ENCODE measurements at places on chromosomes 7 and 10.

DNA sequence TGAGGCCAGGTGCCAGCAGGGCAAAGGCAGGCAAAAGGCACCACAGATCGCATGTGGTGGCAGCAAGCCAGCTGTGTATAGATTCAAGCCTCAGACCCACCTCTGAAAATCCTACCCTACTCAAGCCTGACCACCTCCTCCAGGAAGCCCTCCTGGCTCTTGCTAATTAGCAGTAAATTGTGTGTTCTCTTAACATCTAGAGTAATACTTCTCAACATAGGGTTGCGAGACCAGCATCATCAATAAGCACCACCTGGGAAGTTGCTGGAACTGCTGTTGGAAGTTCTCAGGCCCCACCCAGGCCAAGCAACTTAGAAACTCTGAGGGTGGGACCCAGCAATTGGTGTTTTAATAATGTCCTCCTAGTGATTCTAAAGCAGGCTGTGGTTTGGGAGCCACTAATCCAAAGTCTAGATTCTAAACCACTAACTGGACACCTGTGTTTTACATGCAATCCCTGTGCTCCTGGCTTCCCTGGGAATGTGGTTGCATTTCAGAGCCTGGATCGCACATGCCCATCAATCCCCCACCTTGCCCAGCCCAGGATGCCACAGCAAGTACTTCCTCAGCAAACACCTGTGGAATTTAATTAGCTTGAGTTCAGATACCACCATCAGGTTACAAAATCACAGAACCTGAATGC, 46.2 kb downstream of the KCNMA1 start:
- no peak for DNase-seq

DNA sequence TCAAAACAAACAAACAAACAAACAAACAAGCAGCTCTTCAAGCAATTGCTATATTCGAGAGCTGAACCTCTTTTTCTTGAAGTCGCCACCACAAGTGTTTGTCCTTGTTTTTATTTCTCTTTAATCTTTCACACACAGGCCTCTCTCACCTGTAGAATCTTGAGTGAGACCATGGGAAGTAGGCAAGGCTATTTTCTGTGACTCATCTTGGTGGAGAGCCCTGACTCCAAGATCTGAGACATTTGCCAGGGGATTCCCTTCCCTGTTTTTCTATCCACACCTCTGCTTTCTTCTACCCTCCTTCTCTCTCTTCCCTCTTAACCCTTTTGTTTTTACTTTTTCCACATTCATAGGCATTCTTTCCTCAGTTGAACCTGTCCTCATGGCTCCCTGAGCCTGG, 8.0 kb upstream of the TAS2R60 start:
- DNase-seq: no peak

GRCh38 chr10:99531696-99532593, 797 bp upstream of the NKX2-3 start:
- no peak for DNase-seq

- no peak for DNase-seq
Observed at GRCh38 chr7:142511801-142512200, 237.5 kb upstream of the PRSS1 start.

DNA sequence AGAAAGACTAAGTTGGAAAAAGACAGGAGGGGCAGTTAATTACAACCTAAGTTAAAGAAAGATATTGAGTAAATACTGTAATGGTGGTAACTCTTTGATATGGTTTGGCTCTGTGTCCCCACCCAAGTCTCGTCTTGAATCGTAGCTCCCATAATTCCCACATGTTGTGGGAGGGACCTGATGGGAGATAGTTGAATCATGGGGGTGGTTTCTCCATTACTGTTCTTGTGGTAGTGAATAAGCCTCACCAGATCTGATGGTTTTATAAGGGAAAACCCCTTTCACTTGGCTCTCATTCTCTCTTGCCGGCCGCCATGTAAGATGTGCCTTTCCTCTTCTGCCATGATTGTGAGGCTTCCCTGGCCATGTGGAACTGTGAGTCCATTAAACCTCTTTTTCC, 143.8 kb downstream of the GRK5 start:
- DNase-seq: no peak

DNA sequence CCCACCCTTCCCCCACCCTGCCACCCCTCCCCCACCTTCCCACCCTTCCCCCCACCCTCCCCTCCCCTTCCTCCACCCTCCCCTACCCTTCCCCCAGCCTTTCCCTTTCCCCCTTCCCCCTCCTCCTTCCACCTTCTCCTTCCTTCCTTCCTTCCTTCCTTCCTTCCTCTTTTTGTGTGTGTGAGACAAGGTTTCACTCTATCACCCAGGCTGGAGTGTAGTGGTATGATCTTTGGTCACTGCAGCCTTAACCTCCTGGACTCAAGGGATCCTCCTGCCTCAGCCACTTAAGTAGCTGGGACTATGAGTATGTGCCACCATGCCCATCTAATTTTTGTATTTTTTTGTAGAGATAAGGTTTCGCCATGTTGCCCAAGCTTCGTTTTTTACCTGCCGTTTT, 35.2 kb downstream of the CYP17A1 start:
- DNase-seq: no peak

DNA sequence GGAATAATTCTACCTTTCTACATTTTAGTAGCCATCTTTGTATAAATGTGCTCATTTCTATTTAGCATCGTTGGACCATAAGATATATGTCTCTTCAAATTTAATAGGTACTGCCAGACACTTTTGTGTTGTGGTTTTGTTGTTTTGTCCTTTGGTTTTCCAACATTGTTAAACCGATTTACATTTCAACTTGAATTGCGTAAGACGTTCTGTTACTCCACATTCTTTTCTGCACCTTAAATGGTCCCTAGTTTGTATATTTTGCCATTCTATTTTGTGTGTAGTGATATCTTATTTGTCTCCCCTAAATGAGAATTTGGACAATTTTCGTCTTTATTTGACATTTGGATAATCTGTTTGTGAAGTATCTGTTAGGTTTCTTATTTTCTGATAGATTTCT, 1015.6 kb downstream of the NRG3 start:
- DNase-seq: no peak

Data from stimulated activated CD4-positive, alpha-beta T cell treated with anti-CD3 and anti-CD28 coated beads, Interleukin-4, amount 100 ng/mL, for 24 hours (primary cell).